SK-N-SH treated with all-trans-retinoic acid at 6 μM for 48 hours (cell line): ENCODE measurements at places on chromosomes 1 and 21.
A peak's percentile ranks its signal among the peaks of the same experiment; 100 is the strongest.

GRCh38 chr1:100750005-100750885 is 30.7 kb downstream of the VCAM1 start:
- no peak for ATAC-seq

- ATAC-seq: no peak
Observed at GRCh38 chr1:204338997-204339396, 20.7 kb downstream of the PLEKHA6 start.

GRCh38 chr1:64471218-64472039 is 1.5 kb downstream of the CACHD1 start:
- peak; percentile 64 for ATAC-seq

GRCh38 chr1:40155135-40155534 is 6.1 kb upstream of the RLF start:
- ATAC-seq: no peak

- peak; percentile 90 for ATAC-seq
Observed at GRCh38 chr1:110370827-110371226, 20.0 kb downstream of the SLC16A4 start.

DNA sequence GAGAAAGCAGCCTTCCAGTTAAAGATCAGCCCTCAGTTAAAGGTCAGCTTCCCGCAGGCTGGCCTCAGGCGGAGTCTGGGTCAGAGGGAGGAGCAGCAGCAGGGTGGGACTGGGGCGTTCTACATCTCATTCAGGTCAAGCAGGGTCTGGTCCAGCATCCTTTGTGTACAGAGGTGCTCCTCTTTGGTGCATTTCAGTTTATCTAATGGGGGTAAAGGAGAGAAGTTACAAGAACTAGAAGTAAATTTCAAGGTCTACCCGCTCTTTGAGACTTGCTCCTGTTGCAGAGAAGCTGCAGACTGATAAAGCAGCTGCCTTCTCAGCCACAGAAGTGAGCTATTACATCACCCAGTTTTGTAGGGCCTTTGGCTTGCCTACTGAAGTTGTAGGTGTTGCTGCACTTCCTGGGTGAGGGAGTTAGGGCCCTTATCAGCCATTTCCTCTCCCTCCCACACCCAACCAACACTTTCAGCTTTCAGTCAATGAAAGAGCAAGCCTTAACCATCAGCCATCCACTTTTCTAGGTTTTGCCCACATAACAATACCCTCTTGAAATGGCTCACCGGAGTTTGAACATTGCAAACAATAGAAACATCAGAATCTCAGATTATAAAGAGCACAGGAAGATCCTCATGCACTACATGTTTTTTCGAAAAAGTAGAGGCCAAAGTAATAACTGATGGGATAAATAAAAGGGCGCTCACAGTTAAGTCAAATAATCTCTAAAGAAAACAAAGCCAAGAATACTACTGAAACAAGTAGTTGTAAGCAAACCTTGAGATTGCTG is 2.8 kb upstream of the NUP210L start:
- no peak for ATAC-seq

- no peak for ATAC-seq
Observed at GRCh38 chr1:46159516-46159915, 15.4 kb upstream of the TSPAN1 start.

- no peak for ATAC-seq
Observed at GRCh38 chr1:116804736-116805135, 50.5 kb downstream of the CD2 start.

DNA sequence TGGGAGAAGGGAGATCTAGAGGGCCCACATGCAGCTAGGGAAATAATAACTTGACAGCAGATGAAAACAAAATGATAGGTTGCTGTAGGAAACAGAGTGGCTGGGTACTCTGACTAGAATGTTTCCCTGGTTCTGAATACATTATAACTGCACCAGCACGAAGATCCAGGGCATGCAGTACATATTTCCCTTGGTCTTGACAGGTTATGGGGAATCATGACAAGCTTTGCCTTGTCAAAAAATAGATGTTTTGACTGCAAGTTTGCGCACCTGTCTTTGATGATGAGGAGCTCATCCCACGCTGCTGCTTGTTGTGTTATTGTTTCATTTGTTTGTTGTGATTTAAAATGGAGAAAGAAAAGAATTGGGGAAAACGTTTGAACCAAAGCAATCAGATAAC is 292.9 kb downstream of the PDE4B start:
- no peak for ATAC-seq

DNA sequence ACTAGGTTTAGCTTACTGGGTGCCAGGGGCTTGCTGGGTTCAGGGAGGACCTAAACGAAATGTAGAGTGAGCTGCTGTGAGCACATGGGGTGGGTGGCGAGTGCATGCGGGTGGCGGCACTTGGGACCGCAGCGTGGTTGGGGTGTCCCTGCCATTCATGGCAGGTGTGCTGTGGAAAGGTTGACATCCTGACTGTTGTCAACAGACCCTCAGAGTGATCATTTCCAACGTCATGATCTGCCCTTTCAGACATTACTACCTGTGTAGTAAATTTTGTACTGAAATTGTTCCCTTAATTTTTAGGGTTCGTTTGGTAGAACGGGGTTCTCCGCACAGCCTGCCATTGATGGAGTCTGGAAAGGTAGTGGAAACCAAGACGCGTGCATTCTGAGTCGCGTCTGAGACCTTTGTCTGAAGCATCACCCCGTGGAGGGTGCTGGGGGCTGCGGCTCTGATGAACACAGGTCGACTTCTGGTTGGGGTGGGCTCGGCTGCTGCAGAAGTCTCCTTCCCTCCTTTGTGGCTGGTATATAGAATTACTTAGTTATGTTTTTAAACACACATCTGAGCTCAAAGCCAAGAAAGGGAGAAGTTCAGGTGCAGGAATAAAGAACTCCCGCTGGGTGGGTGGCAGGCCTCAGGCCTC is 43.3 kb downstream of the S100B start:
- ATAC-seq: no peak

- ATAC-seq: no peak
Observed at GRCh38 chr1:30942326-30942963, 33.9 kb upstream of the SDC3 start.

GRCh38 chr1:30765556-30766434 is 8.2 kb upstream of the LAPTM5 start:
- no peak for ATAC-seq

DNA sequence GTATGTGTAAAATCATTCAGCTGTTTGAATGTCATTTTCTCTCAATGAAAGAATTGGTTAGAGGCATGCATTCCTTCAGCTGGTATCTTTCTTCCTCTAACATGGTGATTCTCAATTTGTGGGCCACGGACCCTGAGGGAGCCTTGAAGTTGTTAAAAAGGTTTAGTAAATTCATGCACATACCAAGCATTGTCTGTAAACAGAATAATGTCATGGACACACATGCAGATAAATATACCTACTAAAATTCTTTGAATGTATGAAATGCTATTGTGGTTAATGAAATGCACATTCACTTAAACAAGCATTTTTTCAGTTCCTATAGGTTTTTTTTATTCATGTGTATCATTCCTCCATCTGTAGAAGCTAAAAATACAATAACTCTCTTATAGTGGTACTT is 65.4 kb downstream of the PBX1 start:
- ATAC-seq: peak; percentile 58

DNA sequence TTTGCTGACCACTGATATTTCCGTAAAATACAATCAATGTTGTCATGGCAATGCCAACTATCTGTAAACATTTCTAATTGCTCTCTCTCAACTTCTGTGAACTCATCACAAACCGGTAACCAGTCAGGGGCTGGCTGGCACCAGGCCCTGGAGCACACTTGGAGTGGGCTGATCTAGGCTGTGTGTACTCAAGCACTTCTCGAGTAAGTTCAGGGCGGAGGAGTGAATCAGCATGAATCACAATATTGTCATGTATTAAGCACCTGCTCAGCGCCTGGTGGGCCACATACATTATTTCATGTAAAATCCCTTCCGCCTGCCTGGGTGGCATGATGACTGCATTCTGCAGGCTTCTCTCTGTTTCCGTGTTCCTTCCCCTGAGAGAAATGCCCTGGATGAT is 212.4 kb downstream of the FOXD2 start:
- peak; percentile 68 for ATAC-seq

DNA sequence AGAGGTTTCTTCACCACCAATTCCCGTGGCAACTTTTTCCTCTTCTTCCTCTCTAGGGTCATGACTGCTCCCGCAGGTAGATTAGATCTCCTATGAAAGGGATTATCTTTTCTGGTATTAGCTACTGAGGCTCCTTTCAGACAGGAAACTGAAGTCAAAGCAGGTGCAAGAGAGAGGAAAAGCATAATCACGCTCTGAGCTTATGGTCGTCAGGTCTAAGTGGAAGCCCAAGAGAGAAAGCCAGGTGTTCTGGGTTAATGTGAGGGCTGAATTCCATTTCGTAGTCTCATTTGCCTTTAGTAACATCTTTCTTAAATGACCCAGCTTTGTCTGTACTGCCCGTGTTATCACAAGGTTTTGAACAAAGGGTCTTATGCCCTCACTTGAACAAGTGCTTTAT is 8.3 kb upstream of the MAP3K21 start:
- ATAC-seq: no peak

DNA sequence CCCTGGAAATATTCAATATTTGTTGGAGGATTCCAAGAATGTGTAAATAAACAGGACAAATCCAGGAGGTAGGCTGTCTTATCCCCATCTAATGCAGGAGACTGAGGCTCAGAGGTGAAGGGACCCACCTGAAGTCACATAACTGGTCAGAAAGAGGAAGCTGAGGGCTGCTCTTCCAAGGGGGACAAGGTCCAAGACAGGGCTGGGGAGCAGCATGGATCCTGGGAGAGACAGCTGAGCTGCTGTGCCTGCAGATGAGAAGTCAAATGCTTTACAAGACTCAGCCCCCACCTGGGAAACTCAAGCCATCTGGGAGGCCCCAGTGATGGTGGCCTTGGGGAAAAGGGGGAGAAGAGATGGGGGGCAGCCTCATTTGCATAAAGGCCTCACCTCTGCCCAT is 224.4 kb downstream of the PTPRU start:
- ATAC-seq: no peak

- ATAC-seq: no peak
Observed at GRCh38 chr1:190494451-190494850, 16.8 kb upstream of the BRINP3 start.

DNA sequence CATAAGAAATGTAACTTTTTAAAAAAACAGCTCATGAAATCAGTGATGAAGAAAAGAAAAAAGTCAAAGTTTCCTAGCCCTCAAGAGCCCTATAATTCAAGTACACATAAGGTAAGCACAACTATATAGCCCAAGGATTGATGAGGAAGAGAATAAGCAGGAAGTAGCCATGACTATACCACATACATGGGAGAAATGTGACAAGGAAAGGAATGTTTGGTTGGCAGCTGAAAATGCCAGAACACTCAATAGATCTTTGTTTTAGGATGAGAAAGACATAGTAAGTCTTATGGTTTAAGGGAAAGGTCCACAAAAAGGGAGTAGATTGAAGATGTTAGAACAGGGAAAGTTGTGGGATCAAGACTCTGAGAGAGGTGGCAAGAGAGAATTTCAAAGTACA is 5.7 kb downstream of the DOCK7 start:
- peak; percentile 19; the same call in 1 of the 3 replicates for ATAC-seq

GRCh38 chr1:180565121-180565871 is 6.5 kb downstream of the OVAAL start:
- no peak for ATAC-seq

DNA sequence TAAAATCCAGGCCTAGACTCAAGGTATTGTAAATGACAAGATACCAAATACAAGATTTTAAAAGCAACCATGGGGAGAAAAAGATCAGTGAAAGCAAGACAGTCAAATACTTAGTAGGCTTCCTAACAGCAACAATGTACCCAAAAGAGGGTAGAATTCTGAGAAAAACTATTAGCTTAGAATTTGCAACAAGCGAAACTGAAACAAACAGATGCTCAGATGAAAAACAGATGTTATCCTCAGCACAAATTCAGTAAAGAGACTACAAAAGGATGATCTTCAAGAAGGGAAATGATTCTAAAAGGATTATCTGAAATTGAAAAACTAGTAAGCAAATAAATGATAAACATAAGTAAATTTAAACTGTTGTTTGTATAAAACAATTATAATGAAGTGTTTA is 40.0 kb downstream of the PDC start:
- peak; percentile 49; the same call in 1 of the 3 replicates for ATAC-seq

DNA sequence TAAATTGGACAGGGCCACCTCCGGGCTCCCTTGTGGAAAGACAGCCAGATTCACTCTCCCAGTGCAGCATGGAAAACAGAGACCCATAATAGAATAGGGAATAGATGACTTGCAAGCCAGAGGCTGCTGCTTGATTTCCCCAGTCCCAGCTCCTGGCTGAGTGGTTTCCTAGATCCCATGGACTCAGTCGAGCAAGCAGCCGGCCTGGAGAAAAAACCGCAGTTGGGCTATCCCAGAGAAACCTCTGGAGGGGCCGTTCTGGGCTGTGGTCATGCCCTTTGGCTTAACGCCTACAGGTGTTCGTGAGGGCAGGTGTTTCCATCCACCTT is 61.7 kb downstream of the ELK4 start:
- no peak for ATAC-seq

DNA sequence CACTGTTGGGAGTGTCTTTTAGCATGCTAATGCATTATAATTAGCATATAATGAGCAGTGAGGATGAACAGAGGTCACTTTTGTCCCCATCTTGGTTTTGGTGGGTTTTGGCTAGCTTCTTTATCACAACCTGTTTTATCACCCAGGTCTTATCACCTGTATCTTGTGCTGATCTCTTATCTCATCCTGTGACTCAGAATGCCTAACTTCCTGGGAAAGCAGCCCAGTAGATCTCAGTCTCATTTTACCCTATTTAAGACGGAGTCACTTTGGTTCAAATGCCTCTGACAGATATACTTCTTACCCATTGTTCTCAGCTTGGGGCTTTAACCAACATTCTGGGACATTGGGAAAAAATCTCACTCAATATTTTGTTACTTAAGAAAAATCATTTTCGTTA is 348.7 kb downstream of the PBX1 start:
- no peak for ATAC-seq

DNA sequence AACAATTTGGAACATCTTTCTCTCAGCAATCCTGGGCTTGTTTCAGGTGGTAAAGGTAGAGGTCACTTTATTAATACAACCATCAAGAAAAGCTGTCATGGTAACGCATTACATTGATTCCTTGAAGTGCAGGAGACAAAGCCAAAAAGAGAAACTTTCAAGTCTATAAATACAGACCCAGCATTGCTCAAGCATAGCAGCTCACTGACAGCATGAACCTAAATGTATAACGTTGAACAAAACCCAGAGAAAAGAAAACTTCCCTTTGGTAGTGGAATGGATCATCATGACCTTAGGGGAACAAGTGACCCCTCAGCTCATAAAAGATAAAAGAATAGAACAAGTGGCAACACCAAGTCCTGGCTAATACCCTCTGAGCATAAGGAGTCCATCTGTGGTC is 332.2 kb downstream of the NTNG1 start:
- ATAC-seq: no peak

- ATAC-seq: no peak
Observed at GRCh38 chr1:55216096-55216495, 932 bp upstream of the USP24 start.

- no peak; the same call in 2 of the 3 replicates for ATAC-seq
Observed at GRCh38 chr1:21622466-21623315, 46.5 kb downstream of the RAP1GAP start.
